ENCODE measurements at places on chromosomes 16 and 17.

DNA sequence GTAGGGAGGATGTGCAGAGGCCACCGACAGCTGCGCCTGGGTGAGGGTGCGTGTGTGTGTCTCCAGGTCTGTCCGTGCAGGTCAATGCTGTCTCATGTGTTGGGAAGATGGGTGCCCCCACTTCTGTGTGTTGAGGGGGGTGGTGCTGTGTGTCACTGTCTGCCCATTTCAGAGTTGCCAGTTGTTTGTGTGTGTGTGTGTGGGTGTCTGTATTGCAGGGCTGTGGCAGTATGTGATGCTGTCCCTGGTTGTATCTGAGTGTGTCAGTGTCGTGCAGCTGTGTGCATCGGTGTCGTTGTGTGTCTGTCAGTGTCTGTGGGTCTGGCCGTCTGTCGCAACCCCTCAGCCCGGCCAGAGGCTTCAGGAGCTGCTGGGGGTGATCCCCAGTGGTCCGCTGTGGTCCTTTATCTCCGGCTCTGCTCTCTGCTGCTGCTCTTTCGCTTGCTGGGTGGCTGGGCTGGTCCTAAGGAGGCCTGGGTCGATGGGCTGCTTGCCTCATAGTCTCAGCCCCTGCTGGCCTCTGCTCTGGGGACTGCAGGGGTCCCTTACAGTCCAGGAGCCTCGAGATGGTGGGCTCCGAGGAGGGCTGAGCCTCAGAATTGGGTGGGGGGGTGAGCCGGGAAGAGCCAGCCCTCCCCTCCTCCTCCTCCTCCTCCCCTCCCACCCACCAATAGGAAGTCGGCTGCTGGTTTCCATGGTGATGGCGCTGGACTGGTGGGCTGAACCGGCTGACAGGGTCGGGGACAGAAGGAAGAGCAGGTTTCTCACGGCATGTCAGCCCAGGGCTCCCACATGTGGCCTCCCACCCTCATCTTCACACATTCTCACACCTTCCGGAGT is at the start of gene TSPOAP1:
Gene TSPOAP1, minus strand, starts transcription at position 601 of the 840 bp plus-strand sequence. CDS start 875 bp downstream, outside the sequence.
- no peak for DNase-seq

- DNase-seq = no peak
Measured at GRCh38 chr16:4142268-4142667, 26.0 kb upstream of the ADCY9 start.

GRCh38 chr17:4433515-4434031 is at the start of gene SPNS3:
Gene SPNS3, plus strand, starts transcription at chr17:4433940. Its CDS starts 28 bp downstream, at chr17:4433968.
- no peak for DNase-seq

DNA sequence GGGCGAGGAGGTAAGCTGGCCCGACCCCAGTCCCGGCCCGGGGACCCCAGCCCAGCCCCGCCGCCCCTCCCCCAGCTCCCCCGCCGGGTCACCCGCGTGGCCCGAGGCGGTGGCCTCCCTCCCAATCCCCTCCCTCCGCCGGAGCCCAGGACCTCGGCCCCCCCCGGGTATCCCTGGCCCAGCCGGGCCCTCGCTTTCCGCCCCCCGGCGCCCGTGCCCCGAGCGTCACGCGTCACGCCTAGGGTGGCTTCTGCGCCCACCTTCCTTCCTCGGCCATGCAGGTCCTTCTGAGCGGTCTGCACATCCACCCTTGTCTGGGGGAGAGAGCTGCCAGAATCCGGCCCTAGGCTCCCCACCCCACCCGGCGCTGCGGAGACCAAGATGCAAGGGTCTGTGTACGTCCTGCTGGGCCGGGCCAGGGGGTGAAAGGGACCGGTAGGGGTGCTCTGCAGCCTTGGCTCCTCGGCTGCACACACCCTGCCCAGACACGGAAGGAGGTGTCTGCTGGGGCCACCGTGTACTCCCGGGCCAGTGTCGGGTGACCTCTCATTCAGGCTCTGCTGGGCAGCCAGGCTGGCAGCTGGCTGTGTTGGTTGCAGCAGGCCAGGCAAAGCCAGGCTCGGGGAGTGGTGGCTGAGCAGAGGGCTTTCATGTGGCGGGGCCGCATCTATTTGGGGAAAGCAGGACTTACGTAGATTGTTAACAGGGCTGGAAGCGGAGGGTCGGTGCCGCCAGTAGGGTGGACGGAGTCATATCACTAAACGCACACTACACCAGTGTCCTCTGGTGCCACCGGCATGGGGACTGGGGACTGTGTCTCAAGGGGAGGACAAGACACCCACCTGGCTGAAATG is 754 bp downstream of the RAB11FIP4 start:
- DNase-seq = no peak

DNA sequence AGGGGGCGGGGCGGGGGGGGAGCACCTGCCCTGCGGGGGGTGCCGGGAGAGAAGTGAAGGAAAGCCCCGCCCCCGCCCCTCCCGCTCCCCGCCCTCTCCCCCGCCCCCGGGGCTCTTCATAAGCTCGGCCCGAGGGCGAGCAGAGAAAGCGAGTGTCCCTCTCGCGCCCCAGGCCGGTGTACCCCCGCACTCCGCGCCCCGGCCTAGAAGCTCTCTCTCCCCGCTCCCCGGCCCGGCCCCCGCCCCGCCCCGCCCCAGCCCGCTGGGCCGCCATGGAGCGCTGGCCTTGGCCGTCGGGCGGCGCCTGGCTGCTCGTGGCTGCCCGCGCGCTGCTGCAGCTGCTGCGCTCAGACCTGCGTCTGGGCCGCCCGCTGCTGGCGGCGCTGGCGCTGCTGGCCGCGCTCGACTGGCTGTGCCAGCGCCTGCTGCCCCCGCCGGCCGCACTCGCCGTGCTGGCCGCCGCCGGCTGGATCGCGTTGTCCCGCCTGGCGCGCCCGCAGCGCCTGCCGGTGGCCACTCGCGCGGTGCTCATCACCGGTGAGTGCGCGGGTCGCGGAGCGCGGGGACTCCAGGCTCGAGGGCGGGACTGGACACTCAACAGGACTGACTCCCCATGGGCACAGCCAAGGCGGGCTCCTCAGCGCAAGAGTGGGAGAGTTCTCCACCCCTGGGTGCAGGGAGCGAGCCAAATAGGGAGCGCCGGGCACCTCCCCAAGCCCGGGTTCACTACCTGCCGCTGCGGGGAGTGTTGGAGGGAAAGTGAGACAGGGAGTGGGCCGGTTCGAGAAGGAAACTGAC is at the start of gene HSD11B2:
Gene HSD11B2, plus strand, starts transcription at position 145 of the 798 bp plus-strand sequence. Its CDS starts 128 bp downstream, at position 273.
- peak; percentile 54 for DNase-seq

GRCh38 chr16:56672761-56673536 is 3.3 kb downstream of the MT1H start:
- peak; percentile 23 for DNase-seq

DNA sequence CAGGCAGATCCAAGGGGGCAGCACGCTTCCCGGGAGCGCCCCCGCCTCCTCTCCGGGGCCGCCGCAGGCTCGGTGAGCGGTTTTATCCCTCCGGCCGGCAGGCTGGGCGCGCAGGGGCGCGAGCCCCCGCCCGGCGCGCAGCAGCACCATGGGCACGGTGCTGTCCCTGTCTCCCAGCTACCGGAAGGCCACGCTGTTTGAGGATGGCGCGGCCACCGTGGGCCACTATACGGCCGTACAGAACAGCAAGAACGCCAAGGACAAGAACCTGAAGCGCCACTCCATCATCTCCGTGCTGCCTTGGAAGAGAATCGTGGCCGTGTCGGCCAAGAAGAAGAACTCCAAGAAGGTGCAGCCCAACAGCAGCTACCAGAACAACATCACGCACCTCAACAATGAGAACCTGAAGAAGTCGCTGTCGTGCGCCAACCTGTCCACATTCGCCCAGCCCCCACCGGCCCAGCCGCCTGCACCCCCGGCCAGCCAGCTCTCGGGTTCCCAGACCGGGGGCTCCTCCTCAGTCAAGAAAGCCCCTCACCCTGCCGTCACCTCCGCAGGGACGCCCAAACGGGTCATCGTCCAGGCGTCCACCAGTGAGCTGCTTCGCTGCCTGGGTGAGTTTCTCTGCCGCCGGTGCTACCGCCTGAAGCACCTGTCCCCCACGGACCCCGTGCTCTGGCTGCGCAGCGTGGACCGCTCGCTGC is 832 bp downstream of the CDK5R1 start:
- DNase-seq = peak; percentile 42

DNA sequence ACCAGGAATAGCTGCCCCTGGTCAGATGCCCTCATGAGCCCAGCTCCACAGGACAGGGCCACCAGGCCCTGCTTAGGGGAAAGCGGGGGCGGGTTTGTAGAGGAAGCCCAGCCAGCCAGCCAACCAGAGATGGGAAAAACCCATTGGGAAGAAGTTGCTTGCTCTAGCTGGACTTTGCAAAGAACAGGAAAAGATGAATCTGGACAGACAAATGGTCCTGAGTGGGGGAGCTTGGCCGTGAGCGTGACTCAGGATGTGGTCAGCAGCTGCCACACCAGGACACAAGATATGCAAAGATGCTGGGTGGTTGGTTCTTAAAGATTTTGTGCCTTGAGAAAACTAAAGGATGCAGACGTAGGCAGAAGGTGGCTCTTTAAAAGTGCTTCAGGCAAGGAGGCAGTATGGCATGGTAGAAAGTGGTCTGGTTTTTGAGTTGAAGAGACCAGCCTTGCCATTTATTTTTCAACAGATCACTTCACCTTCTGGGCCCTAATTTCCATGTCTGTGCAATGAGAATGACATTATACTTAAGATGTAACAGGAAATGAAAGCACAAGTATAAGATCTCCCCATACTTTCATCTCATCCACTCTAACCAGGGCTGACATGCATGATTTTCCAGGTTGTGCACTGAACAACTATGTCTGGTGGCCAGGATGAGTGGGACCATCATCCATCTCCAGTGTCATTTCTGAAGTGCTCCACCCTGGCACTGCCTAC is 27.8 kb upstream of the HEATR6 start:
- DNase-seq = peak; percentile 38

DNA sequence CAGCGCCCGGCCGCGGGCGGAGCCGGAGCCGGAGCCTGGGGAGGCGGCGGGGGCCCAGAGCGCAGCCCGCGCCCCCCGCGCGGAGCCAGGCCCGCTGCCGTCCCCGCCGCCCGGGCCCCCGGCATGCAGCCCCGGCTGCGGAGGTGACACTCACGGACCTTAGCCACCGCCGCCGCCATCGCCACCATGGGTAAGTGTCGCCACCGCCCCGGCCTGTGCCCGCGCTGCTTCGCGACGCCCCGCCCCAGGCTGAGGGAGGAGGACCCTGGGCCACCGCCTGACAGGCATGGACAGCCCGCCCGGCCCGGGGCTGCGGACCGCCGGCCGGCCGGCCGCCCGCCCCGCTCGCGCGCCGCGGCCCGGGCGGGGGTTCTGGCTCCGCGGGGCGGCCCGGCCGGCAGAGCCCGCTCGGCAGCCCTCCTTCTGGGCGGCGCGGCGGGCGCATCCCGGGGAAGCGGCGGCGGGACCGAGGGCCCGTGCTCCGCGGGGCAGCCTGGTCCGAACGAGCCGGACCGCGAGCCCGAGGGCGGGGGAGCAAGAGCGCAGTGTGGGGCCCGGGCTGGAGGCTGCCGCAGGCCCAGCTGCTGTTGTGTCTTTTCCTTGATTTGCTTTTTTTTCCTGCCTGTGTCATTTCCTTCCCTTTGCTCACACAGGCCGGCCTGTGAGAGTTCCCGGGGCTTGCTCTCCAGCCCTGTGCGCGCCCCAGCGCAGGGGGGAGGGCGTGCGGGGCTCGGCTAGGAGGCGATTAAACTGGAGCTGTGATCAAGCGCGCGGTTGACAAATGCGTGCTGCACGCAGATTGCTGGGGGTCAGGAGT is 565 bp downstream of the MAP3K3 start:
- peak; percentile 64 for DNase-seq

DNA sequence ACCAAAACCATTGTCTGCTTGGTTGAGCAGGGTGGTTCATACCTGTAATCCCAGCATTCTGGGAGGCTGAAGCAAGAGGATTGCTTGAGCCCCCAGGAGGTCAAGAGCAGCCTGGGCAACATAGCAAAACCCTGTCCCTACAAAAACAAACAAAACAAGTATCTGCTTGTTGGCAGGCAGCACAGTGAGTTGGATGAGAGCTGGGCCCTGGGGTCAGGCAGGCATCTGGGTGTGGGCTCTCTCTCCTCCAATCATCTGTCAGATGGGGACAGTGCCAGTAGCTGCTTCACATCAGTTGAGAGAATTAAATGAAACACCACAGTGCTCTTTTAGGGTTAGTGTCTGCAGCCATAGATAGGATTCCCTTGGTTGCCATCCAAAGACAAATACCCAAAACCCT is 5.8 kb downstream of the ARMC7 start:
- no peak for DNase-seq

- DNase-seq = peak; percentile 63
Measured at GRCh38 chr16:61295311-61295710, 740.9 kb downstream of the CDH8 start.

- peak; percentile 69 for DNase-seq
Measured at GRCh38 chr17:44197980-44198720, 1.5 kb downstream of the ATXN7L3 start.

GRCh38 chr16:73847090-73847489 is 449.5 kb upstream of the PSMD7 start:
- DNase-seq = no peak

GRCh38 chr17:74943808-74944522 is 8.3 kb downstream of the OTOP3 start:
- DNase-seq = no peak

DNA sequence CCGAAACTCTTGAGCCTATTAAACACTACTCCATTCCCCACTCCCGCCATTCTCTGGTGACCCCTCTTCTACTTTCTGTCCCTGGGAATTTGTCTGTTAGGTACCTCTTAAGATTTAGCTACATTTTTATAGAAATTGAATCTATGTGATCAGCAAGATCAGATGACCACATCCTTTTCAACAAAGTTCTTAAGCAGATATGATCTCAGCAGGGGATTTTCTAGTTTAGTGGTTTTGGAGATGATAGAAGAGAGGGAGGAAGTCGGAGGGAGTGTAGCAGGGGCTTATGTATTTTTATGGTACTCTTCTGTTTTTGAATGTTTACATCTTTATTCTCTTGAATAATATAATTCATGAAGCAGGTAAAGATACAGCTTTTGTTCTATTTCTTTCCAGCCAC is 40.8 kb downstream of the RPA1 start:
- DNase-seq = no peak

DNA sequence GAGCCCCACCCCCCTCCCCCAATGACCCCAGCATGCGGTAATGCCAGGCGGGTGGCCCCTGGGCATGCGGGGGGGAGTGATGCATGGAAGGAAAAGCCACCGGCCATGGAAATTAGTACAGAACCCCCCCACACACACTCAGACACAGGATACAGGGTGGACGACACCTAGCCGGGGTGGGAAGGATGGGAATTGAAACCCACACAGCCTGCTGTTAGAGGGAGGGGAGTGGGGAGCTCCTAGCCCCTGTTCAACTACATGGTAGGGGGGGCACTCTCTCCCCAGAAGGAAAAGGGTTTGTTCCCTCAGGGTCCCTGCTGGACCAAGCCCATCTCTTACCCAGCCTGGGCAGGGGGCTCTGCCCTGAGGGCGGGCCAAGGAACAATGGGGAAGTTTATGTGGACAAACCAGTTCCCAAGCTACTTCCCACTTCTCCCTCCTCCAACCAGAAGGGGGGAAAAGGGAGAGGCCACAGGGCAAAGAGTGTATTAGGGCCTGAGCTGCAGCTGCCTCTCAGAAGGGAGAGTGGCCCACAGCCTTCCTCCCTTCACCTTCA is 5.2 kb downstream of the TMUB2 start:
- DNase-seq = no peak

- DNase-seq = no peak
Measured at GRCh38 chr17:81921996-81922565, 4.1 kb upstream of the SIRT7 start.

Data from fibroblast of skin of back (primary cell).